ENCODE measurements at places on chromosomes 5 and 9.

DNA sequence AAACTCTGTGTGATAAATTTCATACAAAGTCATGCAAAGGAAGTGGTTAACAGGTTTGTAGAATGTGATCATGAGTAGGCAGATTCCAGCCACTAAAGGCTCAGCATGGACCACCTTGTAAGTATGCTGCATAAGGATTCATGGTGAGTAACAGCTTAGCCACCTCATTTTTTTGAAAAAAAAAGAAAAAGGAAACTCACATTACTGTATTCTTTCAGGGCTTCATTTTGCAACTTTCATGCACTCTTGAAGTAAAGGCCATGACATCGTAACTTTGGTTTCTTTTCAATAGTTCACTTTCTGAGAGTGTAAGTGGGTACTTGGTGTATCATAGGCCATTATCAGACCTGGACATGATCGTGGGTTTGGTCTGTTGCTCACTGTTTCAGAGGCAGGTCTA, 175.1 kb downstream of the PCSK1 start:
- no peak for DNase-seq

GRCh38 chr9:14316602-14317300, 2.8 kb upstream of the NFIB start:
- no peak for DNase-seq

- no peak for DNase-seq
Observed at GRCh38 chr5:171474230-171474813, 54.9 kb downstream of the FGF18 start.

GRCh38 chr5:34685485-34686165, 29.5 kb downstream of the RAI14 start:
- no peak for DNase-seq

DNA sequence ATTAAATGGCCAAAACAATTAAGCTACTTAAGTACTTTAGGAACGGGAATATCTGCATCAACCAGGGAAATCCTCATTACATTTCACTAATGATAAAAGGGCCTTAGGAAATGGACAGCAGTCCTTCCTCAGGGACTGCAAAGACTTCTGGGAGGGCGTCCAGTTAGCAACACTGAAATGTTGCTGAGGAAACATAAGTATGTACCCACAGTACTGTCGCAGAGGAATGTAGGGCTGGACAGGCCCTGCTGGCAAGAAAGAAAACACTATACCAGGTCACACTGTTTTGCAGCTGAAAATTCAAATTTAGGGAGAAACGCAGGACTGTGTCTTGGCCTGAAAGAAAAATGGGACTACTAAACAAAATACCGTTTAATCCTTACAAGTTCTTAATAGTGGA, 1.3 kb downstream of the C5orf15 start:
- DNase-seq: no peak

GRCh38 chr5:73797132-73797510, 171.1 kb downstream of the ARHGEF28 start:
- no peak for DNase-seq

DNA sequence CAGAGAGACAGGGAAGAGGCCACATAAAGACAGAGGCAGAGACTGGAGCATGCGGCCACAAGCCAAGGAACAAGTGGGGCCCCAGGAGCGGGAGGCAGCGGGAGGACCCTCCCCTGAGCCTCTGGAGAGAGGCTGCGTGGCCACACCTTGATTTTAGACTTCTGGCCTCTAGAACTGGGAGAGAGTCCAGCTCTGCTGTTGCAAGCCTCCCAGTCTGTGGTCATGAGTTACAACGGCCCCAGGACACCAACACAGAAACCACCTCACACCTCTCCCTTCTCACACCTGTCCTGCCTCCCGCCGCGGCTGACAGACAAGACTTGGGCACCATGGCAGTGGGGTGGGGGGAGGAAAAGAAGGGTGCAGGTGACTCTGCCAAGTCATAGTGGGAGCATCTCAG, 2.2 kb downstream of the INPP5E start:
- no peak for DNase-seq

DNA sequence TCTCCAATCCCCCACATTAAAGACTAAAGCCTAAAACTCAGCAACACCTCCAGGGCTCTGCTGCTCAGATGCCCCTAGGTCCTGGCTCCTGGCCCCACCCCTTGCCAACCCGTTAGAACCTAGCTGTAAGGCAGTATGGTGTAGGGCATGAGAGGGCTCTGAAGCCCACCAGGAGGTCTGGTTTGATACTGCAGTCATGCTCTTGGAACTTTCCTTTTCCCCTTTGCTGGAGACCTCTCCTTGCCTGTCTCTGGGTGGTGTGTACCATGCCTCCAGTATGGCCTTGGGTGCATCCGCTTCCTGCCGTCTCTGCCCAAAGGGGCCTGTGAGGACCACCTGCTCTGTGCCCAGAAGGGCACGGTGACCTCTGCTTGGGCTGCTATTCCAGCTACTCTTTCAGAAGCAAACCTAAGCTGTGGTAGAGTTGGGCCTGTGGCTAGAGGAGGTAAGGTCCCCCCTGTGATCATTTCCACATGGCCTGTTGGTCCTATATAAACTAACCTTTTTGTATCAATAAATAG, 3.5 kb downstream of the TENT4A start:
- no peak for DNase-seq

- no peak for DNase-seq
Observed at GRCh38 chr9:126756876-126757415, 47.9 kb upstream of the ZBTB43 start.

DNA sequence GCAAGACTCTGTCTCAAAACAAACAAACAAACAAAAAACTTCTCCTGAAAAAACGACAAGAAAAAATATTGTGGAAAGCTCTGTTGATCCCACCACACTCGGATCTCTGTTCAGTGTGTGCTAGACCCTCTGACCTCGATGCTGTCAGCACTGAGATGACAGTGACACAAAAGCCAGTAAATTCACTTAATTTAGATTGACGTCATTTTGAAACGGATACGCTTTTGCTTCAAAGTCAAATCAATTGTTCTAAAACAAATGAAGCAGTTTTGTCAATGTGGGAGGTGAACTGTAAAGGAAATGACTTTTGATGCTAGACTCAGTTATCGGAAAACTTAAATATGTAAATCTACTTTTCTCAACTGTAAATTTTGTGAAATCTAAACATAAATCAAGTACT, 26.6 kb downstream of the CCT5 start:
- no peak for DNase-seq

GRCh38 chr5:110239786-110240185, 486.7 kb downstream of the TMEM232 start:
- DNase-seq: no peak

DNA sequence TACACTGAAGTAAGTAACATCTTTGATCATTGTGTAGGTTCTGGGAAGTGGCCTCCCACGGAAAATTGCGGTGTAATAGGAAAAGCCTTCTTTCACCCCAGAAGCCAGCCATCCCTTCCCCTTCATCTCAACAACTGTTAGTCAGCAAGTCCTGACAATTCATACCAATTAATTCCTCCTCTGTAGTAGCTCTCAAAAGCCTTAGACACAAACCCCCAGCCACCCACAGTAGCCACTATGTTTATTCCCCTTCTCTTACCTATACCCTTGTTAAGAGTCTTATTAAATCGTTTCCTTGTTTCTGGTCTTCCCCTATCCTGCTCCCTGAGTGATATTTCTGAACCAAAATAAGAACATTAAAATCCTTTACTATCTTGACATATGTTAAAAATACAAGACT, 143.6 kb downstream of the PCSK5 start:
- DNase-seq: no peak

- DNase-seq: no peak
Observed at GRCh38 chr9:136379891-136380290, 6.4 kb upstream of the CARD9 start.

- DNase-seq: no peak
Observed at GRCh38 chr9:33752130-33752637, 43.2 kb upstream of the PRSS3 start.

- no peak for DNase-seq
Observed at GRCh38 chr5:125657936-125658335, 765.3 kb upstream of the GRAMD2B start.

- no peak for DNase-seq
Observed at GRCh38 chr5:22722491-22722890, 130.7 kb downstream of the CDH12 start.

GRCh38 chr9:88593537-88594185, 58.7 kb downstream of the NXNL2 start:
- DNase-seq: no peak

GRCh38 chr5:119366540-119366881, 10.7 kb downstream of the TNFAIP8 start:
- no peak for DNase-seq

DNA sequence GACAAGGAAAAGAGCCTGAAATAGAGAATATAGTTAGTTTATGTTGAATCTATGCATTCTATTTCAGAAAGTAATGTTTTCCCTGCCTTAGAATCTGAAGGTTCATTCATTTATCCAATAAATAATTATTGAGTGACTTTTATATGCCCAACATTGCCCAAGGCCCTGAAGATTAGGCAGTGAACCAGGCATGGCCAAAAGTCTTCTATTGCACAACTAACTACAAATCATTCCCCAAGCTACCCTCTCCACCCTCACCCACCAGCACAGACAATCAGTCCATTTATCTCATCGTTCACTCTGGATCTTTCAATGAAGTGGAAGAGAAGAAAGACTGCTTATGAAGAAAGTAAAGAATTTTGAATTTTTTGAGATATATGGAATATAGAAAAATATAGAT, 268.4 kb downstream of the PLK2 start:
- no peak for DNase-seq

- no peak for DNase-seq
Observed at GRCh38 chr5:3394891-3395599, 200.6 kb upstream of the IRX1 start.

- DNase-seq: no peak
Observed at GRCh38 chr5:5483880-5484598, 61.6 kb downstream of the ICE1 start.

DNA sequence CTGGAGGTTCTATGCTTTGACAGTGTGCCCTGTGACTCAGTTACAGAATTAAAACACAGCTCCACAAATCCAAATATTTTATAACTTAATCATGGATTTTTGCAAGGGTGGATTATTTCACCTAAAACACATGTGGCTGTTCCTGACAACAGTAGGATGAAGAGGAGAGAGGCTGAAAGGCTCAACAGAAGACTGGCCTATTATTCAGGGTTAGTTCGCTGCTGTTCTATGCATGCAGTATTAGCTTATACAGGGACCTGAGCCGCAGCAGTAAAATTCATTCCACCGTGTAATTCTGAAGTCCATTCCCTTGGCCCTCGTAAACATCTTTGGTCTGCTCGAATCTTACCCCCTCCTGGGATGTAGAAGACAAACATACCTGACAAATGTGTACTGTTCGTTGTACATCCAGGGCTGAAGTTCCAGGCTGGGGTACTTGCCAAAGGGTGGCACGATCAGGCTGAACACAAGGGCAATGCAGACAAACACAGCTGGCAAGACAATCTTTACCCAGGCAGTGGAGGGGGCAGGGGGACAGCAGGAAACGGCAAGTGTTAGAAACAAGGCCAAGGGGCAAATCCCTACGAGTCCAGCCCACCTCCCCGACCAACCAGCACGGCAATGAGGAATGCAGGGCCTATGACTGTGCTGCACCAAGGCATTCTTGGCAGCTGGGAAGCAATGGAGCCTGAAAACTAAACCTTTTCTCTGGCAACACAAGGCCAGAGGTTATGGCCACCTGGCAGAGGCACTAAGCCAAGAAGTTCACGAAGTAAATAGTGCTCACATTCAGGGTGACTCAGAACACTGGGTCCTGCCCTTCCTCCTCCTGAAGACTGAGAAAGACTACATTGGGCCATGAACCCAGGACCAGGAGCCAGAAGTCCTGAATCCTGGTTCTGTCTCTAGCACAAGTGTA, 46.8 kb downstream of the NIPSNAP3B start:
- DNase-seq: no peak

GRCh38 chr9:4065054-4065453, 234.8 kb downstream of the GLIS3 start:
- no peak for DNase-seq

DNA sequence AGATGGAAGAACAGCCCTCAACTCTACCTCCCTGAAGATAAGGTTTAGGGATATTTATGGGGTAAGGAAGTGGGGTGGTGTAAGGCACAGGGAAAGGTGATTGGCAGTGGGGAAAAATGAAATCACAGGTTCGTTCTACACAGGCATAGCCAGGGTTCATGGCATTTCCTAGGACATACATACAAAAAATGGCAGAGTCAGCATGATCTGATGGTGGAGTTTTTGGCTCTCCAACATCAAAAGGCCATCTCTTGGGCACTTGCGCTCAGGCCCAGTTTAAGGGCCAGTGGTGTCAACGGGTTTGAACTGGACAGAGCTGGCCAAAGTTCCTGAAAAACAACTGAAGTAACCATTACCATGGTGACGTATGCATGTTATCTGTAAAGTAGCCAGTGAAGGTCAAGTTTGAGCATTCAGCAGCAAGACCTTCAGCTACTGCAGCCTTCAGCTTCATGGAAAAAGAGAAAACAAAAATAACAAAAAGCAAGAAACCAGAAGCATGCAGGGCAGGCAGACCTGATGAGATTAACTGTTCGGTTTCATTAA, 92.8 kb downstream of the SMARCA2 start:
- DNase-seq: no peak

- no peak for DNase-seq
Observed at GRCh38 chr9:96621618-96622017, 2.0 kb upstream of the CDC14B start.

GRCh38 chr9:32735476-32735875, 47.9 kb upstream of the TMEM215 start:
- DNase-seq: no peak

DNA sequence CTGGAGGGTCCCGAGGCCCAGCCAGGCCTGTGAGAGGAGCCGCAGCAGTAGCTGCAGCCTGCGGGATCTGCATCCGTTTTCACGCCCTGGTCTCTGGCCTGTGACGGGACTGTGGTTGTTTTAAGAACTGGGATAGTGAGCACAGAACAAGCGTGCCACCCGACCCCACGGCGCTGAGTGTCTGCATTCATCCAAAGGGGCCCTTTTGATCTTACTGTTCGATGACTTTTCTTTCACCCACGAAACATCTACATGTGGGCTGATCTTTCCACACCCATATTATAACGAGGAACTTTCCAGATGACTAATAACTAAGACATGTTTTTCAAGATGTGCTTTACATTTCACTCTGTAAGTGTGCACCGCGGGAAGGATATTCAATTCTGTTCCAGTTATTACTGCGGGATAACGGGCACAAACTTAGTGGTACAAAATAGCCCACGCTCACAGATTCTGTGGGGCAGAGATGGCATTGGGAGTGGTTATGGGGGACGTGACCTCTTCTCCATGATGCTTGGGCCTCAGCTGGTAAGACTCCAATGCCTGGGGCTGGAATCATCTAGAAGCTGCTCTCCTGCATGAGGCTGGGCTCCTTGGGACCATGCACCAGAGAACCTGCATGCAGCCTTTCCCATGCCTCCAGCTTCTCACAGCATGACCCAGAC, 165.0 kb downstream of the SYK start:
- DNase-seq: no peak

DNA sequence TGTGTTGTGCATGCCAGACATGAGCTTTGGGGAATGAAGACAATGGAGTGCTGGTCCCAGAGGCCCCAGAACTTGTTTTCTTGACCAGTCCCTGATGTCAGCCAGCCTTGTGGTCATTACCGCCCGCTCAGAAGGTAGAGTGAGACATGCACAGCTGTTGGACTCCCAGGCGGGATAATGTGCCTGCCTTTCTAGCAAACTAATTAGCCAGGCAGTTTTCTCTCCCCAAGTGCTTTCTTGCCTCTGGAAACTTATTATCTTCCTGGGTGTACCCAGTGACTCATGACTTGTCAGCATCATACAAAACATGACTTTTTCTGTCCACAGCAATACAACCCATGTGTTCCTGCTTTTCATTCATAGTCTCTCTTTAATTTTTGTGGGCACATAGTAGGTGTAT, 131.1 kb downstream of the RMI1 start:
- DNase-seq: no peak

- DNase-seq: no peak
Observed at GRCh38 chr5:168327994-168328393, 36.5 kb downstream of the WWC1 start.

Measured in stimulated activated CD8-positive, alpha-beta memory T cell treated with anti-CD3 and anti-CD28 coated beads, Interleukin-7, amount 100 ng/mL, for 1 hour (primary cell).